ENCODE measurements at places on chromosomes 6 and 20.

DNA sequence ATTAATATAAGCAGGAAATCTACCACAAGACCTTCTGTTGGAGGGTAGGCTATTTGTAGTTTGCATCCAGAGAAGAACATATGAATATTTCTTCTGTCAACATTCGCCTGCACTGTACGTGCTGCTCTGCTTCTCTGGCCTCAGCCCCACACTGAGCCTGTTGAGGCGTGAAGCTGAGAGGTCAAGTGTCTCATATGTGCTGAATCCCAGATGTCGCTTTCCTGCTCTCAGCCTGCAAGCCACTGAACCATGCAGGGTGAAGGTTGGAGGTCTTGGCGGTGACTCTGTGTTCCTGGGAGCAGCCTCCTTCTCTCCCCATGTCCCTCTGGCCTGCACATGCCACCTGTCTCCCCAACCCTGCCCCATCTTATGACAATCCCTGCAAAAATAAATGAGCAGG lies 83.6 kb downstream of the TMEM170B start:
- DNase-seq: no peak

DNA sequence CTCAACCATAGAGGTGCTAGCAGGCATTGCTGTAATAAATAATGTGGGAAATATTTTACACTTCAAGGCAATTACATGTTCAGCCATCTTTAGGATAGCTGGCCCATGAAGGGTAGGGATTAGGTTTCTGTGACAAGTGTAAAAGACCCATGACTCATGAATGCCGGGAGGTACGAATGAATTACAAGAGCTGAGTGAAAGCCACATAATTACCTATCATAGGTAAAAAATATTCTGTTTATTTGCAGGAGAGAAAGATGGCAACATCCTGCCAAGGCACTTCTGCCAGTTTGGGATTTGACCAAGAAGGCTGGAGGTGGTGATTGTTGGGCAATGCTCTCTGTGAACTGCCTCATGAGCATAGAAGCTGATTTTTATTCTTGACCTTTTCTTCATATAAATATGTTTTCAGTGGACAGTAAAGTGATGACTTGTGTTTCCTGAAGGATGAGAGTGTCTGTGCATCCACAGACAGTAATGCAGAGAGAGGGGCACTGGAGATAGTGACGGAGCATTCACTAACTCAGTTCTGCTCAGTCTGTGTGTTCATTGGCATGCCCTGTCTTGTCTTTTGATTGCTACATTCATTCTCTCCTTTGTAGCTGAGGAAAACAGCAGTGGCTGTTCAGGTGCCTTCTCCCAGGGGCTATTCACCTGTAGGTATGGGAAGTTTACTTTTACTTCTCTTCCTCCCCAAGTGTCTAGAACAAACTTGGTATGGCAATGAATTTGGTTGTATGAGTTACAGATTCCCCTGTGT lies 481.1 kb downstream of the TFAP2B start:
- no peak for DNase-seq

DNA sequence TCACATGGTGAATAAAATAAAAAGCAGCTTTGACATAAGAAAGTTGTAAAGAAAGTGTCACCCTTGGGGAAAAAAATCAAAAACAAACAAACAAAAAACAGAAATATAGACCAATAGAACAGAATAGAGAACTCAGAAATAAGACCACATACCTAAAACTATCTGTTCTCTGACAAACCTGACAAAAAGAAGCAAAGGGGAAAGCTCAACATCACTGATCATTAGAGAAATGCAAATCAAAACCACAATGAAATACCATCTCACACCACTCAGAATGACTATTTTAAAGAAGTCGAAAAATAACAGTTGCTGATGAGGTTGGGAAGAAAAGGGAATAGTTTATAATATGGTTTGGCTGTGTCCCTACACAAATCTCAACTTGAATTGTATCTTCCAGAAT lies 159.1 kb downstream of the TINAG start:
- DNase-seq: no peak

GRCh38 chr6:34045771-34046170 lies 100.1 kb downstream of the GRM4 start:
- DNase-seq: no peak

GRCh38 chr6:130147111-130147510 lies 75.6 kb downstream of the SAMD3 start:
- DNase-seq: no peak

DNA sequence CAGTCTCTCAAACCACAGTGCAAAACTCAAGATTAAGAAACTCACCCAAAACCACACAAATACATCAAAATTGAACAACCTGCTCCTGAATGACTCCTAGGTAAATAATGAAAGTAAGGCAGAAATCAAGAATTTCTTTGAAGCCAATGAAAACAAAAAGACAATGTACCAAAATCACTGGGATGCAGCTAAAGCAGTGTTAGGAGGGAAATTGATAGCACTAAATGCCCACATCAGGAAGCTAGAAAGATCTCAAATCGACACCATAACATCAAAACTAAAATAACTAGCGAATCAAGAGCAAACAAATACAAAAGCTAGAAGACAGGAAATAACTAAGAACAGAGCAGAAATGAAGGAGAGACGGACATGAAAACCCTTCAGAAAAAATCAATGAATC lies 70.5 kb downstream of the TBC1D32 start:
- DNase-seq: no peak

GRCh38 chr6:47932575-47932974 lies 150.7 kb downstream of the OPN5 start:
- DNase-seq: no peak

GRCh38 chr6:163999475-164000125 lies 585.1 kb downstream of the QKI start:
- no peak for DNase-seq

GRCh38 chr6:41757931-41758640 lies 10.9 kb upstream of the PGC start:
- no peak for DNase-seq

GRCh38 chr6:142355520-142356174 lies 53.8 kb downstream of the ADGRG6 start:
- DNase-seq: no peak

Data from CD4-positive, alpha-beta memory T cell (primary cell).